ENCODE measurements at places on chromosomes 7 and 10. TPM values are rescaled to one million over a fixed set of nuclear protein-coding genes. Genes with fewer than 3 reads are reported as not detected.

The PTF1A gene
- not detected for total RNA-seq

GRCh38 chr10:5951167-5951711 lies 26.1 kb downstream of the IL15RA start:
- DNase-seq: no peak

- no peak for DNase-seq
Measured at GRCh38 chr10:103845972-103846371, 9.4 kb downstream of the SH3PXD2A start.

- peak; percentile 18 for DNase-seq
Measured at GRCh38 chr7:54985426-54986330, 33.1 kb upstream of the EGFR start.

DNA sequence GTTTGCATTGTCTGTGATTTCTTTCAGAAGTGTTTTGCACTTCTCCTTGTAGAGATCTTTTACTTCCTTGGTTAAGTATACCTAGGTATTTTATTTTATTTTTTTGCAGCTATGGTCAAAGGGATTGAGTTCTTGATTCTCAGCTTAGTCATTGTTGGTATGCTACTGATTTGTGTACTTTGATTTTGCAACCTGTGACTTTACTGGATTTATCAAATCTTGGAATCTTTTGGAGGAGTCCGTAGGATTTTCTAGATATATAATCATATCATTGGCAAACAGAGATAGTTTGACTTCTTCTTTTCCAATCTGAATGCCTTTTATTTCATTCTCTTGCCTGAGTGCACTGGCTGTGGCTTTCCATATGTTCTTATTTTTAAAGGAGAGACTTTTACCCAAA lies 41.9 kb downstream of the CCSER2 start:
- no peak for DNase-seq

The HKDC1 gene
- total RNA-seq: 1.7 TPM

DNA sequence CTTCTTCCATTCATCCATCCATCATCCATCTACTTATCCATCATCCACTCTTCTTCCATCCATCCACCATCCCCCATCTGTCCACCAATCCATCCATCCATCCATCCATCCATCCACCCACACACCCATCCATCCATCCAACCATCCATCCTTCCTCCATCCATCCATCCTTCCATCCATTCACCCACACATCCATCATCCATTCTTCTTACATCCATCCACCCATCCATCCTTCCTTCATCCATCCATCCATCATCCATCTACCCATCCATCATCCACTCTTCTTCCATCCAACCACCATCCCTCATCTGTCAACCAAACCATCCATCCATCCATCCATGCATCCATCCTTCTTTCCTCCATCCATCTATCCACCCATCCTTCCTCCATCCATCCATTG lies 429.3 kb downstream of the DNAJB6 start:
- no peak for DNase-seq

GRCh38 chr7:150739033-150739432 lies 1.8 kb downstream of the GIMAP5 start:
- no peak for DNase-seq

The PGAM2 gene
- 0.27 TPM for total RNA-seq

DNA sequence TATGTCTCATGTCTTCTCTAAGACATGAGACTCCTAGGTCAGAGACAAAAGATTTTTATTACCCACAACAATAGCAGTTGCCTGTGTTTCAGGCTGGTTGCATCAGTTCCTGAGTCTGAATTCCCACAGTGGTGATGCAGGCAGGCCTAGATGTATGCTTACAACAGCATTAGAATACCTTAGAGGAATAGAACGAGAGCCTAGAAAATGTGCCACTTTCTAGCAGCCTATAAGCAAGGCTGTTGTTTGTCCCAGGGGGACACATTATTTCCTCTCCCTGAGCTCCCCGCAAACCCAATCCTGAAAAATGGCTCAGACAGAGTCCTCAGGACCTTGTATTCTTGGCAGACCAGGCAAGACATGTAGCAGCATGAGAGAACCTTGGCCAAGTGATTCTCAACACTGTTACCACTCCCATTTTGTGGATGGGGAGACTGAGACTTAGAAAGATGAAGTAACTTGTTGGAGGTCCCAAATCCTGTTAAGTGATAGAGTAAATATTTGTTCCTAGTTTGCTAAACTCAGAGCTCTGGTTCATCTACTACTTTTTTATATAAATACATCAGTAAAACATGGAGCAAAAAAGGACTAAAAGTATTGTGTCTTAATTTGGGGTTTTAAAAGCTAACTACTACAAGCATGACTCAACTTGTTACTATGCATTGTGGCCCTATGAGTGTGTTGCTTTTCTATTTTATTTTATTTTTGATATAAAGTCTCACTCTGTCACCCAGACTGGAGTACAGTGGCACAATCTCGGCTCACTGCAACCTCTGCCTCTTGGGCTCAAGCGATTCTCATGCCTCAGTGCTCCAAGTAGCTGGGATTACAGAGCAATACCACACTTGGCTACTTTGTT lies 14.2 kb downstream of the VTI1A start:
- peak; percentile 83 for DNase-seq

- no peak for DNase-seq
Measured at GRCh38 chr10:79229071-79229541, 118.2 kb upstream of the PPIF start.

GRCh38 chr10:106897719-106898118 lies 266.8 kb downstream of the SORCS1 start:
- DNase-seq: no peak

The STOX1 gene
- 5.9 TPM for total RNA-seq

GRCh38 chr10:113610631-113611601 lies 52.9 kb downstream of the NRAP start:
- no peak for DNase-seq

The CTNNA3 gene
- total RNA-seq: 0.32 TPM

- DNase-seq: no peak
Measured at GRCh38 chr10:89853781-89854191, 152.4 kb downstream of the KIF20B start.

DNA sequence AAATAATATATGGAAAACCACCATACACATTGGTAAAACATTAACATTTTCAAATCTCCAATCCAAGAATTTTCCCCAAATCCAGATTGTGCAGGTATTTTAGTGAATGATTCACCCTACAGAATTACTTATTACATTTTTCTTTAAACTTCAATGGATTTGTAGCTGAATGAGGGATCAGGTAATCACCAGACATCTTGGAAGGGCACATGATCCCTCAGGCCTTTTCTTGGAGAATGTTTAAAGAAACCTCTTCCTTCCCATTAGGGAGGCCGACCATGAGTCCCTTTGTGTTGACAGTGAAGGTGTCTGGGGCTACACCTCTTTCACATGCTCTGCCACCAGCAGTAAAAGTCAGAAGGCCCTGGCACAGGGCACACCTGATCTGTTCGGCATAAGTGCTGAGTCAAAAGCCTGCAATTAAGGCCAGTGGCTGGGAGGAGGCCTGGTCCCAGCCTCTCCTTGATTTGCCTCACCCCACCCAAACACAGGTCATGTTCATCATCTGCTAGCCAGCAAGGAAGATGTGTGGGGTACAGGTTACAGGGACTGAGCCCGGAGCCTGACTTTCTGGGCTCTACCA lies 207.7 kb downstream of the SNX10 start:
- no peak for DNase-seq

The DYDC2 gene
- not detected for total RNA-seq

The KIFBP gene
- total RNA-seq: 26.9 TPM

- no peak for DNase-seq
Measured at GRCh38 chr10:24824124-24824523, 100.4 kb upstream of the ARHGAP21 start.

- DNase-seq: no peak
Measured at GRCh38 chr7:1505731-1506550, 1.8 kb upstream of the INTS1 start.

GRCh38 chr7:27586825-27587224 lies 75.9 kb downstream of the HIBADH start:
- no peak for DNase-seq

The NUPR2 gene
- total RNA-seq: not detected

The ZNF853 gene
- 0.05 TPM for total RNA-seq

- no peak for DNase-seq
Measured at GRCh38 chr7:45710271-45711160, 136.3 kb downstream of the ADCY1 start.

DNA sequence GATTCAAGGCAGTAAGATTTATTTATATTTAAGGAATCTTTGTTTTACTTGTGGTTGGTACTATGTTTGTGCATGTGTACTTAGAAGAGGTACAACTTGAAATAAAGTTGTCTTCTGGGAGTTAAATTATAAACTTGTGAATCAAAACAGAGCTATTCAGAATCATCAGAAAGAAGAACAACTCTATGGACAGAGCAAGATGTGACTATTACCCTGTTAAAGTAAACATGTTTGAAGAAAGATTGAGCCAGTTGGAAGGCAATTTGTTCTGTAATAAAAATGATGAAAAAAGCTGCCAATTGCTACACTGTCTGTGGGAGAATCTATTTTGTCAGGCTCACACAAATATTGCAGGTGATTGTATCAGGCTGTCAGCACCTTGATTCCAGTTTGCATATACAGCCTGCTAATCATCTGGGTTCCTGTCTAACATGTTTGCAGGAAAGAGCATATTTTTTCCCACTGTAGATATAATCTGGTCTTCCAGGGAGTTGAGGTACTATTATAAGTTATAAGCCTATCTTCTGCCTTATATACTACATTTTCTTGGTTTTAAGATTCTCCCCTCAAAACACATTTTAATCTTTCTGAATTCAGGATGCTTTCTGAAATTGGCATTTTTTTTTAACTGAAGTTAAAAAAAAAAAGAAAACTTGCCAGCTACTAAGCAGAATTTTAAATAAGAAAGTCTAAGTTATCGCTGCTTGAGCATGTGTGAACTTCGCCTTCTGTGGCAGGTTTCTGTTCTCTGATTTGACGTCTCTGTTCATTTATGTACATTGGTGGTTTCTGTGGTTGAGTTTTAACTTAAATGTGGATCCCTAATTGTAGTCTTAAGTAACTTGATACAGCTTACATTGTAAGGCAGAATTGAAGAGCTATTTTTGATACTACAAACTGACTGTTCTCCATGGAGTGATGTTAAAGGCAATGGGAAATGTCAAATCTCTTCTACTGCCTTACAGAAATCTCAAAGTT lies 46.0 kb downstream of the ZNRF2 start:
- DNase-seq: no peak

DNA sequence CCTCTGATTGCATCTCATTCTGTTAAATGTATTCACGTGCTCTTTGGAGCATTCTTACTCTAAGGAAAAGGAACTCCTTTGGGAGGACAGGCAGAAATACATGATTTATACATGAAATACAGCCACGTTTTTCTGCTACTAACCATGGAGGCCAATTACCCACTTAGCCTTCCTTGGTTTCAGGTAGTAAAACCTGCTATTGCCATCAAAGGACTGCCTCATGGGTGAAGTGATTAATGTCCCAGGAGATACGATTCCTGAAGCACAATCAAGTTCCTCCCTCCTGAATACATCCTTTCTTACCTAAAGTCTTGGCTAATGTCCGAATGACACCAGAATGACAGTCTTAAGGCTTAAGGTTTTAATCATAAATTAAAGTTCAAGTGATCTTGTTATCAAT lies 58.5 kb upstream of the PIK3CG start:
- DNase-seq: no peak

- DNase-seq: no peak
Measured at GRCh38 chr10:14727924-14728323, 46.8 kb downstream of the FAM107B start.

DNA sequence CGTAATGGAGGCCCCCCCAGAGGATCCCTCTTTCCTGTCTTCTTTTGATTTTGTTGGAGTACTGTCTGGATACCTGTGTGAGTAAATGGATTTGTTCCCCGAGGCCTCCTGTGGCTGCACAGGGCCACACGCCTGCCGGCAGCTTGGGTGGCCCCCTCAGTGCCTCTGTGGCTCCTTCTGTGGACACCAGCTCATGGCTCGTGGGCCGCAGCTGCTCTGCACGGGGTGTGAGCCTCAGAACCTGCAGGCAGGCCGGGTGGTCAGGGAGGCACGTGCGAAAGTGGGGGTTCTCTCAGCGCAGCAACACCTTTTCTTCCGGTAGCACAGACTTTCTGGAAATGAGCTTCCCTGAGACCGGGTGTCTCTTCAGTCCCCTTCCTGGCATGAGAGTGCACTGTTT lies 70.3 kb downstream of the WDR37 start:
- no peak for DNase-seq

DNA sequence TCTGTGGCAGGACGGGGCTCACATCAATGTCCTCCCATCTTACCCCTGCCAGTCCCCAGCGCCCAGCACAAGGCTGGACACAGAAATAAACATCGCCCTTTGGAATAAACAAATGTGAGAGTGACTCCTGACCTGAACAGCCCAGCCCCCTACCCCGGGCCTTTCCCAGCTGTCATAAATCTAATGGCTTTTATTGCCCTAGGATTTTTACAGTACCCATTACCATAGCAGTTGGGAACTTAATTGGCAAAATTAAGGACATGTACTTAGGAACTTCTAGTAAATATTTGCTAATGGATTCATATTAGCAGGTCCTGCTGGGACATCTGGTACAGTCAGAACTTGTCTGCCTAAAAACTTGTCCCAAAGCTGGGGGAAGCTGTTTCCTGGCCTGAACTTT lies 76.6 kb downstream of the GLRX3 start:
- no peak for DNase-seq

The ANKRD7 gene
- total RNA-seq: not detected

The ABCB1 gene
- total RNA-seq: 1.8 TPM

DNA sequence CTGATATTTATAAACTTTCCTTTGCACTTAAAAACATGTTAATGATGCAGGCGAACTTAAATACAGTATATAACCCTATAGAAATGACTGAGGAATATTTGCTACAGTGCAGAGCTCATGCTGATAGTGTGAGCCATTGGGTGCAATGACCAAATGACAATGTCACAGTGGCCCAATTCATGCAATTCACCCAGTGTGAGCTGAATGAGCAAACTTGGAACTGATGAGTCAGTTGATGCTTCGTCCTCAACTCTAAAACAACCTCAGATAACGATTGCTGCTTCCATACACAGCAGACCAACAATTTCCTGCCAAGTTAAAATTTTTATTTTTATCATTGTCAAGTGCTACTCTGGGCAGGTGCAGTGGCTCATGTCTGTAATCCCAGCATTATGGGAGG lies 12.1 kb upstream of the ZC3HAV1L start:
- no peak for DNase-seq

GRCh38 chr10:57948796-57949195 lies 318.9 kb downstream of the IPMK start:
- DNase-seq: no peak

The AGR2 gene
- total RNA-seq: 0.93 TPM

DNA sequence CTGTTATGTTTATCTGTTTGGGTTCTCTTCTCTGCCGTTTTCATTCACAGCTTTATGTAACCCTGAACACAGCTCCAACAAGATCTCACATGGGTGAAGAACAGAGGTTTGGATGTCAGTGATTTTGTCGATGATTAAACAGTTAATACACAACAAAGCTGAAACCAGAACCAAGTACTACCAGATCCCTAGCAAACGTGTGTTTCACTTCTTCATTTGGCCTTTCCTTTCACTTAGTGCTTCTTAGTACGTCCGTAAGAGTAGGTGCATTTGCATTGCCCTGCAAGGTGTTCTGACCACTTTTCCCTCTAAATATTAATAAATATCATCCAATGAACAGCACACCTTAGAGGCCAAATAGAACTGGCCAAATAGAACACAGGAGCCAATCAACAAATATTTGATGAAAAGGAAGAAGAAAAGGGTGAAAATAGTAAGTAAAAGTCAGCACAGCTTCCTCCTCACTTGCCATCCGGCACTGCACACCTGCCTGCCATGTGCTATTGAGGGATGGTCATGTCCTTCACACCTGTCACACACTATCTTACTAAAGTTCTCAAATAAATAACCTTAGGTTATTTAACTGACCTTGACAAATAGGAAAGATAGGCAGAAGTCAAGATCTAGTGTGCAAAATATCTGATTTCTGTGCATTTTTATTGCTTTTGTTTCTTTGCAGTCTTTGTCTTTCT lies 252.6 kb upstream of the ANKRD30A start:
- no peak for DNase-seq

GRCh38 chr7:69349291-69349690 lies 249.0 kb upstream of the AUTS2 start:
- no peak for DNase-seq
